ENCODE measurements at places on chromosomes 16 and 17.

DNA sequence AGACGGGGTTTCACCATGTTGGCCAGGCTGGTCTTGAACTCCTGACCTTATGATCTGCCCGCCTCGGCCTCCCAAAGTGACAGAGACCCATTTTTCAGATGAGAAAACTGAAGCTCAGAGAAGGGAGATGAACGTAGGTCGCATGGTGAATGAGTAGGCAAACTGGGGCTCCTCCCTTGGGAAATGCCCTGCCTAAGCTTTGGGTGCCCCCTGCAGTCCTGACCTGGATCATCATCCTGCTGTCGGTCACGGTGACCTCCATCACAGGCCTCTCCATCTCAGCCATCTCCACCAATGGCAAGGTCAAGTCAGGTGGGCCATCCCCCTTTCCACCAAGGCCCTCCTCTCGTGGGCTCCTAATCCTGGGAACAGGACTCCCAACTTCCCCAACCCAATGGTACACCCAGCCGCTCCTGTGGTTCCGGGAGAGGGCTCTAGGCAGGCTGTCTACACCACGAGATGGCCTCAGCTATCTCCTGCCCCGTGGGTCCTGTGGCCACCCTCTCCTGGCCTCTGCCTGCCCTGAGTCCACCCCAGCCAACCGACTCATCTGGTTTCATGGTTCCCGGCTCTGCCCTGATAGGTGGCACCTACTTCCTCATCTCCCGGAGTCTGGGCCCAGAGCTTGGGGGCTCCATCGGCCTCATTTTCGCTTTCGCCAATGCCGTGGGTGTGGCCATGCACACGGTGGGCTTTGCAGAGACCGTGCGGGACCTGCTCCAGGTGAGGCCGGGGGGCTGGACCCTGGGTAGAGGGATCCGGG is 4.7 kb downstream of the SLC12A3 start:
- no peak for DNase-seq

GRCh38 chr17:10018461-10018891 is 113.4 kb upstream of the RCVRN start:
- DNase-seq: no peak

DNA sequence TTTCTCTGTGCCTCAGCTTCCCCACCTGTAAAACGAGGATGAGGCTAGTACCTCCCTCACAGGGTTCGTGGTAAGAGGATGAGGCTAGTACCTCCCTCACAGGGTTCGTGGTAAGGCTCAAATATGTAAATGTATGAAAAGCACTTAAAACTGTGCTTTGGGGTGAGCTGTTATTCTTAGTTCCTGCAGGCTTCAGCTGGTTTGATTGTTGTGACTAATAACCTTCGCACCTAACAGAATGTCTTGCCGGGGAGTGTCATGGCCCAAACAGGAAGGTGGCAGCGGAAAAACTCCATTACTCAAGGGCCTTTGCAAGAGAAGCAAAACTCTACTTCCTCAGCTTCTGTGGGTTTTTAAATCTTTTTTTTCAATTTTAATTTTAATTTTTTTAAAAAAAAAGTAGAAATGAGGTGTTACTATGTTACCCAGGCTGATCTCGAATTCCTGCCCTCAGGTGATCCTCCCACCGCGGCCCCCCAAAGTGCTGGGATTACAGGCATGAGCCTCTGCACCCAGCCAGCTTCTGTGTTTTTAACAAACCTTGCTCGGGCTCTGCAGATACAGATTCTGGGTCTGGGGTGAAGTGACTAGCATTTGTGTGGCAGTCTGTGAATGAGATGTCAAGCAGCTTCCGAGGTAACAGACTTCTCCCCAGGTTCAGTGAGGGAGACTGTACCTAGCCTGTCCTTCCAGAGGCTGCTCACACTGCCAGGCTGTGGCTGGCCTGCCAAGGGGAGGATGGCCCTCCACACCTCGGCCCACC is 103.0 kb downstream of the RAB11FIP4 start:
- no peak for DNase-seq

DNA sequence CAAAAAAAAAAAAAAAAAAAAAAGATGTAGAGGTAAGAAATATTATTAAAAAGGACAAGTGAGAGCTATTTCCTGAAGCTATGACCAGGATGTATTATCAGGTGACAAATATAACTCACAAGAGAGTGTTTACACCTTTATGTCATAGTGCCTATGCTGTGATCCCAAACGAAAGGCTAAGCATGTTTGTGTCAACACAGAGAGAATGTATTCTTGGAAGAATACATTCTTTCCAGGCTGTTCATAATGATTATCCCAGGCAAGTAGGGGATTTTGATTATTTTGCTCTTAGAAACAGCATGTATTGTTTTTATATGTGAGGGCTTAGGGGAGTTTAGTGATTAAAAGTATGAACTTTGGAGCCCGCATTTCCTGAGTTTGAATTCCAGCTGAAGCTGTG is 175.0 kb downstream of the SPECC1 start:
- DNase-seq: no peak

DNA sequence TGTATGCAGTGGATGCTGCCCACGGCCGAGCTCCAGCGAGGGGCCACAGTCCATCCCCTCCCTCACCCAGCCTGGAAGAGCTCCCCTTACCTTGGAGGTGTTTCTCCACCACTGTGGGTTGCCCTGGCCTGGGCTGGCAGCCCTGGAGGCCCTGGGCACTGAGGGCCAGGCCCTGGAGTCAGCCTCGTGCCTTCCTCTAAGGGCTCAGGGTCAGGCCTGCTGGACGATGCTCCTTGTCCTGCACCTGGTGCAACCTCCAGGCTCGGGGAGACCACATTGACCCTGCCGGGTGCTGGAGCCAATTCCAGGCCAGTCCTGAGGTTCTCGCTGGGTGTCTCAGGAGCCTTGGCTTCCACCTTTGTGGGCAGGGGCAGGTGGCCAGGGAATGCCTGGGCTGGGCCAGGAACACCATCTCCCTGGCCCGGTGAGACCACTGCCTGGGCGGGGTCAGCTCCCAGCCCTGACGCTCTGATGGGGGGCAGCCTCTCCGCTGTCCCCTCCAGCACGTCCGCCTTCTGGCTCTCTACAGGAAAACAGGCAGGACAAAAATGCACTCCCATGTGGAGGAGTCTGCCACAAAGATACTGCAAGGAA is 10.4 kb downstream of the MYLK3 start:
- DNase-seq: no peak

DNA sequence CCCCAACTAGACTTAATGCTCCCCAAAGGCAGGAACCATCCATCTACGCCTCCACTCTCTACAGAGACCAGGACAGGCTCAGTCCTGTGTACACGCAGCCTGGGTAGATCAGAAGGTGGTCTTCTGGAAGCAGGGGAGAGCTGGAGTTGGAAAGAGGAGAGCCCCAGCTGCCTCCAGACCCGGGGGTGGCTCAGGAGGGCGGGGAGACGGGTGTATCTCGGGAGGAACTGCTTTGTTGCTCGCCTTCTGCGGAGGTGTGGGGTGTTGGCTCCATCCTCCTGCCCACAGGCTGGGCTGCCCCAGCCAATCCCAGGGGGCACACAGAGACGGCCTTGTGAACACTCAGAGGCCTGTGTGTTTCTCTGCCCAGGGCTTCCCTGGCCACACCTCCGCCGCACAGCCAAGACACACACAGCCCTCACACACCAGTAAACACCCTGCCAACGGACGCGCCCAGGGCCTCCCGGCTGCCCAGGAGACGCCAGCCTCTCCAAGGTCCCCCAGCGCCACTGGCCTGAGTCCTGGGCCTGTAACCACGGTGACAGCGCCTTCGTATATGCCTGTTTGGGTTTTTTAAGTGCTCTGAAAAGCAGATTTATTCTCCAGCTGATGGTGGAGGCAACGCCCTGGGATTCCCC is 143.4 kb upstream of the CDC42EP4 start:
- DNase-seq: no peak

DNA sequence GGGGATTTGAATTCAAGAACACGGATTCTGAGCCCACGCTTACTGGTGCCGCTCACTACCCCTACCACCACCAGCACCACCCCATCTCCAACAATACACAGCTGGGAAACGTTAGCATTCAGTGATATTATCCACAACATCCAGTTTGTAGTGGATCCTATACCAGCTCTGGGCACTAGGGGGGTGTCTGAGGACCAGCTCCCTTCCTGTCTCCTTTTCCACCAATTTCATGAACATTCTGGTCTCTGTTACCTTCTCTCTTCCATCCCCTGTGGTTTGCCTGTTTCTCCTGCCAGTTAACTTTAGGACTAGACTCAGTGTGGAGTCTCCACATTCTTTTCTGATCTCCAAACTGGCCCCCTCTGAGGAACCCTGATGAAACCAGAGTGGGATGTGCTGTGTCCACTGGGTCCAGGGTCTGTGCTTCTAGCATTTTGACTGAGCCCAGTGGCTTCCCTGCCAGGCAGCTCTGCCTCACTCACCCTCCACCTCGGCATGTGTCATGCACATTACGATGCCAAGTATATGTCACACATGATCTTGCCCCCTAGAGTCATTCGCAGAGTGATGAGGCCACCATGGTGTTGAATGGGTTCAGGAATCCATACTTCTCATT is 187.0 kb upstream of the CDH13 start:
- DNase-seq: no peak
